ENCODE measurements at places on chromosomes 11 and 22.

DNA sequence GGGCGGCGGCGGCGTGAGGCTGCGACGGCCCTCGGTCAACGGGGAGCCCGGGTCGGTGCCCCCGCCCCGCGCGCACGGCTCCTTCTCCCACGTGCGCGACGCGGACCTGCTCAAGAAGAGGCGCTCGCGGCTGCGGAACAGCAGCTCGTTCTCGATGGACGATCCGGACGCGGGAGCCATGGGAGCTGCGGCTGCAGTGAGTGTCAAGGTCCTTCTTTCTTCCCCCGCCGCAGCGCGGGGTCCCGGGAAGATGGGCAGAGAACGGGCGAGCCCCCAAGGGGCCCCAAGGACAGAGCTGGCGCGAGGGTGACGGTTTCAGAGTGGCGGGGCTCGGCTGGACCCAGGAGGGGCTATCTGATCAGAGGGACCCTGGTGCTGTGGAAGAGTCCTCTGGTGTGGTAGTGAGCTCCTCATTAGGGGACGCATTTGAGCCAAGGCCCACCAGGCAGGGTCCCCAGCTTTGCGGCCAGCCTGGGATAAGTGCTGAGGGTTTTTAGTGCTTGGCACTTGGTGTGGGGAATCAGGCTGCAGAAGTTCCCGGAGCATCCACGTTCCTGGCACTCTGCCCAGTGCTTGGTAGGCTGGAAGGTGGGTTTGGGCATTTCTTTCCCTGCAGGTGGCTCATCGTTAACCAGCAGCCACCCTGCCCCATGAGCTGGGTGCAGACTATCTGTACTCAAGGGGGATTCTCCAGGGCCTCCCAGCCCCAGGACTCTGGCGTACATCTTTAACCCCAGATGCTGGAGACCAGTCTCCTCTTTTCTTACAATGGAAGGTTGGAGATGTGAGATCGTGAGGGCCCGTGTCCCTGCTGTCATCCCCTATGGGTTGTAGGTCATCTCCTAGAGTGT, 9.8 kb downstream of the EHBP1L1 start:
- no peak for DNase-seq

DNA sequence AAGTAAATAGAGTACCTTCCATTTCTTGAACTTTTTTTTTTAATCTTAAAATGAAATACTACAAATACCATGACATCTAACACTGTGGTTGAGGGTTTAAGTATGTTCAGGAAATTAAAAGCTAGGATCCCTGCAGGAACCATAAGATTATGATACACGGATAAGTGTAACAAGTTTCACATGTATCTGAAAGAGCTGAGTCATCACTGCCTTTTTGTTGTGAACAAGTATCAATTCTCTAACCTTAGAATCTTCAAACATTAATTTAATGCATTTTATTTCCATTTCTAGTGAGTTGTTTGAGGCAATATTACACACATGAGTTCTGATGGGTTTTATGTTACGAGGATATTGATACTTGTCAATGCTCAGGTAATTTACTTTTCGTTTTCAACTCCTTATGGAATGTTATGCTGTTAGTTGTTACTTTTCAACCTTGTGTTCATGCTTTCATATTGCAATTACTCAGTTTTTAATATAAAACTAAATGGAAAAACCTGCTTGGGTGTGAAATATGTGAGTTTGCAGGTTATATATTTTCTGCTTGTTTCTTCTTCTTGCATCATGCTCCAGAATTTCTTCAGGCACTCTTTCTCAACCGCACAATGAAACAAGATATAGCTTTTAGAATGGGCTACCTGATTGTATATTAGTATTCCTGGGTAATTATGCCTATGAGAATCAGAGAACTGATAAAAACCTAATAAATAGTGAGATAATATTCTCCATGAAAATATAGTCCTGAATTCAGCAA, 361.3 kb upstream of the MTNR1B start:
- DNase-seq: no peak

DNA sequence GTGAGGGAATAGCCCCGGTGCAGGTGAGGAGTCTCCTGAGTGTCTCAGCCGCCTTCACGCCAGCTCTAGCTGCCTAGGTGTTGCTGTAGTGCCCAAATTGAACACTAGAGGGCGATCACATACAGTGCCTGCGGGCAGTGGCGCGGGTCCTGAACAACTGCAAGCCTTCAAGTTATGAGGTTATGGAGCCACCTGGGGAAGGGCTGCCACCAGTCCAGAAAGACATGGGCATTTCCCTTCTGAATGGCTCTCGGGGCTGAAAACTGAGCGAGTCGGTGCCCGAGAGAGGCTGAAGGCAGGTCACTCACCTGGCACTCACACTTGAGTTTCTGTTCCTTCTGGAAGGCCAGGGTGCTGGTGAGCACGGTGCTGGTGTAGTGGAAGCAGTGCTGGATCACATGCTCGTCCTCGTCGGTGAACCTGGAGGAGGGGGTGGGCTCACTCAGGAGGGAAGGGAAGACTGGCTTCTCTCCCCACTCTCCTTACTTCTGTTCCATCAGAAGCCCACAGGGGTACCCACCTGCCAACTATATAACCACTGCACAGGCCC, 88.4 kb downstream of the PDE2A start:
- peak; percentile 55 for DNase-seq

- DNase-seq: no peak
These were observed 16.1 kb downstream of the IL18BP start for GRCh38 chr11:72014761-72015320.

DNA sequence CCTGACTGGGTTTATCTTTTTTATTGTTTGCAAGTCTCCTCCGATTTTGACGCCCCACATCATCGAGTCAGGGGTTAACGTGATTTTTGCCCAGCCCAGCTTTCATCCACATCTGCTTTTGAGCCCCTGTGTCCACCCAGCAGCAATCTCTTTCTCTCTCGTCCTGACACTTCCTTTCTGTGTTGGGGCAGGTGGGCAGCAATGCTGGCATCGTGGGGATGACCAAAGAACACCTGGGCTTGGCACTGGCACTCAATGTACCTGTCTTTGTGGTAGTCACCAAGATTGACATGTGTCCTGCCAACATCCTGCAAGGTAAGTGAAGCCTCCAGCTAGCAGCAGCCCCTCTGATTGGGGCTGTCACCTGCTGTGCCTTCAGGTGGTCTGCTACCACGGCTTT, 15.8 kb downstream of the GTPBP1 start:
- no peak for DNase-seq

GRCh38 chr11:64542172-64543125, 48.6 kb upstream of the SLC22A12 start:
- peak; percentile 20 for DNase-seq

GRCh38 chr22:37801946-37802309, 5.8 kb upstream of the GCAT start:
- DNase-seq: no peak

DNA sequence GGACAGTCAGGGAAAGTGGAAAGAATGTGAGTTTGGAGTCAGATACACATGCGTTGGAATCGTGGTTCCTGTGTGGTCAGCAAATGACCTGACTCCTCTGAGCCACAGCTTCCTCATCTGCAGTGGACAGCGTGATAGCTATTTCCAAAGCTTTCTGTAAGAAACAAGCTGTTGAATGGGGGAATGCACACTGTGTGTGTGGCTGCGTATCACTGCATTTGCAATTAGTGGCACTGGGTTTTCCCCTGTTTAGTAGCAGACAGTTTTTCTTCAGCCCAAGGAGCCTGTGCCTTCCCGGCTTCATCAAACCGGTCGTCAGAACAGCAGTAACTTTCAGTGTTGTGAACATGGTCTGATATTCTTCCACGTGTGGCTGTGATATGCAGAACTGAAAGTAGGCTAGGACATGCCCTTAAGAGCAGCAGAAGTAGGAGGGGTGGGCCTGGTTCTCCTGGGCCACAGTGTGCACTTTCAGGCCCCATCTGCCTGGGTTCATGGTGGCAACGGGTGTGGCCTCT, 121.5 kb downstream of the RRAS2 start:
- no peak for DNase-seq

- DNase-seq: no peak
These were observed 77.2 kb upstream of the ZBED5 start for GRCh38 chr11:10935015-10935559.

DNA sequence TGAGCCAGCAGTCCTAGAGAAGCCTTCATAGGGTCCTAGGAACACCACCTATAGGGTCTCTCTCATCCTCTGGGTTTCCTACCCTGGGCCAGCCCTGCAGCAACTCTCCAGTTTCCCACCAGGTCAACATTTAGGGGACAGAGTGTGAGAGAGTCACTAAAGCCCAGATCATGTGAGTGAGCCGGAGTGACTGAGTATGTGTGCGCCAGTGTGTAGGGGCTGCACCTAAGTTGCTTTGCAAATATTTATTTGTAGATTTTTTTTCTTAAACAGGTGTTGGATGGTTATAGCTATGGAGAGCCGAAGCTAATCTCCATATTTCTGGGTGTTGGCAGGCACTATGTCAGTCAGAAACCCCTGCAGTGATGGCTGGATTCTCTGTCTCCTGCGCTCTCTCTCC, 232.5 kb upstream of the NCAM1 start:
- DNase-seq: no peak

DNA sequence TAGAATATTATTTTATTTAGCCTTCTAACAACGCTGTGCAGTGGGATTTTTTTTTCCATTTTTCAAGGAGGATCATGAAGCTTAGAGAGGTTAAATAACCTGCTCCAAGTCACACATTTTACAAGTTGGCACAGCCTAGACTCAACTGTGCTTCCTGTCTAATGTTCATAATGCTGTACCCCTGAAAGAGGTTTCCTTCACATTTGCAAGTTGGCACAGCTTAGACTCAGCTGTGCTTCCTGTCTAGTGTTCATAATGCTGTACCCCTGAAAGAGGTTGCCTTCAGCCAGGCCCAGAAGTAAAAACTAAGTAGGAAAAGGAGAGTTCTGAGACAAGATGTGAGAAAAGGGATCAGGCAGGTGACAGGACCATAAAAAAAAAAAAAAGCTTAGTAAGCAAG, 7.9 kb upstream of the HEPACAM start:
- DNase-seq: no peak

DNA sequence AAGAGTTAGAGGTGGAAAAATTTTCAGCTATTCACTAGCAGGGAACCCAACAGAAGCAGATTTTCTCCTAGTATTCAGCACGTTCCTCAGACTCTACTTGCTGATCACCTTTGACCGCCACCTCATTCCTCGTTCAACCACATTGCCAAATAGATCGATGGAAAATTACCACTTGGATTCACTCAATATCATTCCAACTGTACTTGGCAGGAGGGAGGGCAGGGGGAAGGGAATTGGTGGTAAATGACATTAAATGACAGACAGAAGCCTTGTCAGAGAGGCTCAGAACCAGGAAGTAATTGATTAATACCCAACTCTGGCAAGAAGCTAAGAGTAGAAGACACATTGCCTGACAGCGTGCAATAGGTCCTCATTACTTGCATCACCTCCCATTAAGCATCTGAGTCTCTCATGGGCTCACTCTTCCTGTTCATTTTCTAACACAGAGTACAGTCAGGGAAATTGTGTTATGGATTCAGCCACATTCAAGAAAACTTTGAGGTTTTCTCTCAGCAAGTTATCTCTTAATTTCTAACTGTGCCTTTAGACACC, 240.5 kb upstream of the FAT3 start:
- DNase-seq: no peak

DNA sequence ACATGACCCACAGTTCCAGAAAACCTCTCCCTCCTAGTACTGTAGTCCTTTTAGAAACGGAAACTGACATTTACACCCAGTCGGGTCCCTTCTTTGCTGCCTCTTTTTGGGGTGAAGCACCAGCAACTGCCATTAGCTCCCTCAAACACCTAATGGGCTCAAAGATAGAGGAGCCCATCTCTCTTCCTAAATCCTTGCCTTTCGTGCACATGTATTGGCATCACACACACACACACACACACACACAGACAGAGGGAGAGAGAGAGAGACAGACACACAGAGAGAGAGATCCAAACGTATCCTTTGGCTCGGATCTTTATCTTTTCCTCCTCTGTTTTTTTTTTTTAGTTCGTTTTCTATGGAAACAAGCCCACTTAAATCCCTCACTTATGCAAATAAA, 716 bp downstream of the GRM5 start:
- no peak for DNase-seq

All from bronchial epithelial cell (primary cell).